ENCODE measurements at places on chromosomes 3 and 15.

- no peak for DNase-seq
Measured at GRCh38 chr3:66931291-66931690, 66.8 kb upstream of the KBTBD8 start.

- no peak for DNase-seq
Measured at GRCh38 chr15:70427167-70428120, 329.7 kb upstream of the TLE3 start.

- no peak for DNase-seq
Measured at GRCh38 chr3:108381529-108382140, 85.3 kb downstream of the HHLA2 start.

- DNase-seq, result no peak
Measured at GRCh38 chr3:89690646-89691045, 583.2 kb downstream of the EPHA3 start.

DNA sequence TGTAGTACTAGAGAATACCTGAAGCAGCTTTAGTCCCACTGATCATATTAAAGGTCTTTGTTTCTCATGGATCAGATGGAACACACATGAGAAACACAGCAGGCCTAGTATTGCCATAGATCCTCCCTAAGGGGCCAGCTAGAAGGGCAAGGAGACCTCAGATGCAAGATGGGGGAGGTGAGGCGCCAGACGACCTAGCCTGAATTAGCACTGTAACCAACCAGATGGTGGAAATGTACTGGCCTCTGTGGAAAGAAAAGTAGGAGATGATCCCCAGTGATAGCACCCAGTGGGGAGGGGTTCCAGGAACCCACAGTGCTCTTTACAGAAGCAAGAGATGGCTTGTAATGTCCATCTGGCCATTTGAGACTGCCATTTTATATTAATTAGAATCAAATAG, 138.2 kb upstream of the ZNF385D start:
- DNase-seq, result no peak

DNA sequence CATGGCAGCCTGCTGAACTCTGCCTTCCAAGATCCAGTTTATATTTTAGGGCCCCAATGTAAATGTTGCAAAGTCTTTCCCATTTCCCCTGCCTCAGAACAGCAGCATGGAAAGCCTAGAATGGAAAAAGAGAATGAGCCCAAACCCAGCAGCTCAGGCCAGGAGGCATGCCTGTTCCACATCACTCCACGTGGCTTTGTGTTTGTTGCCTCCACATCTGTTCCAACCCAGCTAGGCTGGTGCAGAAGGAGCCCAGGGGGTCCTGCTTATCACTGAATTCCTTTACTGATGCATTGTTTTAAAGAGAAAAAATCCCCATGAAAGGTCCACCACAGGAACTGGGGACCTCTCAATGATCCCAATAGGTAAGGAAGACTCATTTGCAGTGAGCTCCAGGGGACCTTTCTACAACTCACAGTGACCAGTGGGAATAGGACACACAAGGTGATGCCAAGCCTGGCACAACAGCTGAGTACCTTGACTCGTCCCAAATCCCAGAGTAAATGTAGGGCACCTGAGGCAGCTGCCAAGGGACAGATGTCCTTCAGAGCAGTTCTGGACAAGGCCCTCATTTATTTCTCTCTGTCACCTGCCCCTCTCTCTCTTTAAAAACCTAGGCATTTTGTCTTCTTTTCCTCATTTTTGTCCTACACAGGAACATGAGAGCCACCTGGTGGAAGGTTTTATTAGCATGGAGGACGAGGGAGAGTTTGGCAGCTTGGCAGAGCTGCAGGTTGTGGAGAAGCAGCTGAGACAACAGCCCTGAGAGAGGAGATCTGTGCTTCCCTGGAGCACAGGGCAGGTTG, 41.7 kb upstream of the ADAMTS17 start:
- no peak for DNase-seq

GRCh38 chr3:122012821-122013220, 9.2 kb downstream of the ILDR1 start:
- DNase-seq, result no peak

- DNase-seq, result no peak
Measured at GRCh38 chr3:14568269-14568668, 28.1 kb upstream of the GRIP2 start.

DNA sequence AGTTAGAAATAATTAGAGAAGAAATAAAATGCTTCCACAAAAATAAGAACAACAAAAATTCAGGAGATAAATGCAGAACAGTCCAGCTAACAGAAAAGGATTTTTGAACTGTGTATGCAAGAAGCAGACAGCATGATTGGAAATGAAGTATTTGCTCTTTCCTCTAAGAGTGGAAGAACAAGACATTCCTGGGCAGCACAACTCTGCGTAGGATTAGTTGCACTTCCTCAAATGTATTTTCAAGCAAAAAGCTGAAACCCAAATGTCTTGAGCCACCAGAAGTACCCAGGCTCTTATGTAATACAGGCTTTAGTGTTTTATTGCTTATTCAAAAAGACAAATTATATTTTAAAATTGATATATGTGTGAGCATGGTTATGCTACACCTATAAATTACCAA, 127.2 kb downstream of the ZBTB20 start:
- DNase-seq, result no peak
